ENCODE measurements at places on chromosomes 5 and 9. TPM values are rescaled to one million over a fixed set of nuclear protein-coding genes. Genes with fewer than 3 reads are reported as not detected.

The GPRIN1 gene
- 1.2 TPM for polyA plus RNA-seq

The SMIM33 gene
- polyA plus RNA-seq: not detected

The TSSK1B gene
- not detected for polyA plus RNA-seq

The IFNA13 gene
- 0.13 TPM for polyA plus RNA-seq

The ADAMTS2 gene
- 27.7 TPM for polyA plus RNA-seq

The SPRY4 gene
- polyA plus RNA-seq: 46.6 TPM

The CCDC183 gene
- 9.5 TPM for polyA plus RNA-seq

The ELL2 gene
- polyA plus RNA-seq: 18.8 TPM

The PDE8B gene
- 7.1 TPM for polyA plus RNA-seq

The ROPN1L gene
- 4.4 TPM for polyA plus RNA-seq

The COMMD10 gene
- 51.3 TPM for polyA plus RNA-seq

Measured in right lung (tissue), 10 donors.